ENCODE measurements at places on chromosomes 12 and 14.
A peak's percentile ranks its signal among the peaks of the same experiment; 100 is the strongest.

GRCh38 chr12:132619386-132620112 is 973 bp downstream of the P2RX2 start:
- DNase-seq: no peak

GRCh38 chr12:57461917-57462250 is 2.3 kb downstream of the GLI1 start:
- no peak for DNase-seq

DNA sequence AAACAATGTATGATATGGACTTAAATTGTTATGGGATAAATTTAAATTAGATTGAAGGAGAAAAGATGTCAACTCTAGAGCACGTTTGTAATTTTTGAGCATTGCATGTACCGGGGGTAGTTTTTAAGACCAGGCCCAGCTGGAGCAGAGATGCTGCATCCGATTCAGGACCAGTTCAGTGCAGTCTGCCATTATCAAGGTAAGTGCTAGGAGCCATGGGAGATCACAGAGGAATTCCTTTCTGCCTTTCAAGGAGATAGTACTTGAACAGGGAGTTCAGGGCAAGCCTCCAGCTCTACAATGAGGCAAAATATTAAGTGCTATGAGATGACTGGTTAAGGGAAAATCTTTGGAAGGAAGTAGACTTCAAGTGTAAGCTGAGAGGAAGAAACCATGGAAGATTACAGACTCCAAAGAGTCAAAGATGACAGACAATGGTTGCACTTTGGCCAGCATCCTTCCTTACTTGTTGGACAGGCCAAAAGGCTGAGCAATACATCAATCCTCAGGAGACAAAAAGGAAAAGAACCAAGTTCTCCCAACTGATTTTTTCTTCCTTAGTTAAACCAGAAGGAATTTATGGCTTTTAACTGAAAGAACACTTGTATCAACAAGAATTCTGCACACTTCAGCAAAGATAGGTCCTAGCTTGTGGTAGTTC is 113.2 kb upstream of the HIF1A start:
- DNase-seq: no peak

DNA sequence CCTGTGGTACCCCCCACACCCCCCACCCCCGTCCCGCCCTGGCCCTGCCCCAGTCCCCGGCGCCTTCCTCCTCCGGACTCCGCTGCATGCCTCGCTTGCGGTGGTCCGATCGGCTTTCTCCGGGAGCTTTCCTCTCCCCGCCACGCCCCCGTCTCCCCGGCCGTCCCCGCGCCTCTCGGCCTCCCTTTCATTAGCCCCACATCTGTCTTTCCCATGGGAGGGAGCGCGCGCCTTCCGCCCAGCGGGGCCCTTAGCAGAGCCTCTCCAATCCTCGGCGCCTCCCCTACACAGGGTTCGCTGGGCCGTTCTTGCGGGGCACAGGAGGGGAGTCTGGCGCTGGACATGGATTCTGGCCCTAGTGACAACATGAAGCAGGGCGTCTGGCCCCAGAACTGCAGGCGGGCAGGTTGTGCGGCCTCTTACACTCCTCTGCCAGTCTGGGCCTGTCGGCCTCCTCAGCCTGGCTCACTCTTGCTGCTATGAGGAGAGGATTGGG is 1.5 kb upstream of the EFS start:
- DNase-seq: no peak

- peak; percentile 72 for DNase-seq
These were observed 19.6 kb downstream of the POMT2 start for GRCh38 chr14:77301103-77301502.

DNA sequence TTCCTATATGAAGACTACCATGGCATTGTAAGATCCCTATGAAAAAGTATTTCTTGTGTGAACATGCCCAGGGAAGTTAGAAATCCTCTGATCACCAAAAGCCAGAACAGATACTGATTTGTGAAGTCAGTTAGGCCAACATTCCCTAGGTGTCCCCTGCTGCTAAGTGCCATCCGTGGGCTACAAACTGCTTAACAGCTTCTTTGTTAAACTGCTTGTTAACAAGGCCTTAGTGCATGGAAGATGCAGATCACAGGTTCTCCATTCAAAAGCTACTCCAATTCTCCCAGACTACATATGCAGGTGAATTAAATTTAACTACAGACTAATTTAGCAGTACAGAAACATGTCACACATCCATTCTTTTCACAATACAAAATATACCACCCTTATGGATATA is 108.2 kb downstream of the PRICKLE1 start:
- no peak for DNase-seq

DNA sequence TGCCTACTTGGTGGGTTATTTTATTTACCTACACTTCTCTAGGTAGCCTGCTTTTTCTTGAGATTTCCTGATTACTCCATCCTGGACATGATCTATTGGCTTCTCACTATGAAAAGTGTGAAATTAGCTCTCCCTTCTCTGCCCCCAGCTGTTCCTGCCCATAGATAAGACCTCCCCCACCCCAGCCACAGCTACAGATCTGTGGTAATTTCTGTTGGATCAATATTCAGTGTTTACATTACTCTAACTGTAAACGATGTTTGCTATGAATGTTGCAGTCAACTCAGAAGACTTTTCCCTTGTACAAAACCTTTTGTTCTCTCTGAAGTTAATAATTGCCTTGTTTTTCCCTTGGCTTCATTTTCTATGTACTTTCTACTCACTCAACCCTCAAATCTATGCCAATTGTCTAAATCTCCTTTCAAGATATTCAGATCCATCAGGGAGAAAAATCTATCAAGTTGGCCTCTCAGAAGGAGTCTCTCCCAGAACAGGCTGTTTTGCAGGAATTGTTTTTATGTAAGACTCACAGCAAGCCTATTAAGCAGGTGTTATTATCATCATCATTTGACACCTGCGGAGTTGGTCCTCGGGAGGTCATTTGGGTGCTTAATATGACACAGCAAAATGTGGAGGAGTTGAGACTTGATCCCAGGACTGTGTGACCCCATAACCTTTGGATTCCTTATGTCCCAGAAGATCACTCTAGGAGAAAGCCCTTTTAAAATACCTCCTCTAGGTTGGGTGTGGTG is 227.4 kb downstream of the SUDS3 start:
- no peak for DNase-seq
